ENCODE measurements at places on chromosomes 4 and X.

GRCh38 chr4:16294455-16294854 lies 68.2 kb upstream of the TAPT1 start:
- no peak for DNase-seq

- no peak for DNase-seq
These were observed 577.8 kb downstream of the SH3BGRL start for GRCh38 chrX:81779701-81780100.

GRCh38 chrX:55451626-55451989 lies 319 bp upstream of the MAGEH1 start:
- no peak for DNase-seq

- DNase-seq = no peak
These were observed 37.7 kb upstream of the ENPP6 start for GRCh38 chr4:184255361-184255760.

GRCh38 chr4:162871990-162872389 lies 294.7 kb downstream of the NAF1 start:
- no peak for DNase-seq

GRCh38 chr4:152360045-152360410 lies 175.9 kb downstream of the FBXW7 start:
- no peak for DNase-seq
